ENCODE measurements at places on chromosomes 4 and X.

GRCh38 chr4:103996064-103996463 lies 276.3 kb upstream of the TACR3 start:
- no peak for DNase-seq

GRCh38 chr4:16160457-16160856 lies 65.8 kb downstream of the TAPT1 start:
- no peak for DNase-seq

- no peak for DNase-seq
Observed at GRCh38 chr4:48133669-48134068, 381 bp downstream of the TXK start.

- no peak for DNase-seq
Observed at GRCh38 chrX:103845165-103845653, 13.2 kb upstream of the RAB9B start.

DNA sequence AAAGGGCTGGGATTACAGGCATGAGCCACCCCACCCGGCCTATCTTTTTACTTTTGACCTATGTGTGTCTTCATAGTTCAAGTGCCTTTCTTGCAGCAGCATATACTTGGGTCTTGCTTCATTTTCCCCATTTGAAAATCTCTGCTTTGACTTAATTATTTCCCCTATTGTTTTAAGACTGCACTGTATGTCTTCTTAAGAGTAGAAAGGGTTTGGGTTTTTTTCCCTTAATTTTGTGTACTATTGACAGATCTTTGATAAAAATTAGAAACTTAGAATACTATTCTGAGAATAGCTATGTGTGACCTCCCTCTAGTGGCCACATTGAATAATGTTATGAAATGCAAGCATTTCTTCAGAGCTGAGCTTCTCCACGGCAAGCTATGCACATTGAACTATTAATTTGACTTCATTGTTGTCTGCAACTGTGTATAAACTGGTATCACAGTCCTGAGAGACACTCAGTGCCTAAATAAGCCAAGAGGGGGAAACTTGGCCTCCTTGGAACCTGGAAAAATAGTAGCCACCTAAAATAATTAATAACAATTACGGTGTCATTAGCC lies 8.7 kb upstream of the SLC25A4 start:
- no peak for DNase-seq

DNA sequence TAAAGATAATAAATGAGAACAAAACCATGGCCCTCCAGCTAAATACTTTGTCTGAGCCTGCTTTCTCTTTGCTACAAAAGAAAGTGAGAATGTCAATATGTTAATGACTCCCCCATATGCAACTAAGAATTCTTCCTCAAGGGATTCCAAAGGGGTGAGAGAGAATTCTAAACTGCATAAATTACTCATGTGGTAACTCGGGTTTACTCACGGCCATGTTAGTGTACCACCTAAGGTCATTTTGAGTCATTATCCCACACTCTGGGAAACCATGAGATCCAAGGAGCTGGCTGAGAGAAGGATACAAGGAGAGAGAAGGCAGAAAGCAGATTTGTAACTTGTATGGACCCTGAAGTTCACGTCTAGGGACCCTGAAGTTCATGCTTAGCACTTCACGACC lies 190.3 kb downstream of the DHX15 start:
- DNase-seq: no peak

GRCh38 chrX:48702032-48702431 lies 5.5 kb downstream of the SUV39H1 start:
- DNase-seq: no peak
